ENCODE measurements at places on chromosomes 5 and 9. TPM values are rescaled to one million over a fixed set of nuclear protein-coding genes. Genes with fewer than 3 reads are reported as not detected.

DNA sequence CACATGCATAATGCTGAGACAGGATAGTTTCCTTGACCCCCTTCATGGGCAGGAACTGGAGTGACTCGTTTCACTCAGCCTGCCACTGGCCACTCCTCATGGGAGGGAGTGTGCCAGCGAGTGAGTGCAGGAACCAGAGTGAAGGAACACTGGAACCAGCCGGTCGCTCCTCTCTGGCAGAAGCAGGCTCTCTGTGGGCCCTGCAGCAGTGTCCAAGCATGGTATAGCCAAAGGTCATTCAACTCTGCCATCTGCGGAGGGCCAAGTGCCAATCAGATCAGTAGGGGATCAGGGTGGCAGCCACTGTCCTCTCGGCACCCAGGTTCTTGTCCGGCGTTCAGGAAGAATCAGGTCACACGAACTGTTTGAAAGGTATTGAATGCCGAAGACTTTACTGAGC lies 169.3 kb upstream of the PPP1R2B start:
- DNase-seq = no peak

The ZBTB6 gene
- 19.2 TPM for total RNA-seq

DNA sequence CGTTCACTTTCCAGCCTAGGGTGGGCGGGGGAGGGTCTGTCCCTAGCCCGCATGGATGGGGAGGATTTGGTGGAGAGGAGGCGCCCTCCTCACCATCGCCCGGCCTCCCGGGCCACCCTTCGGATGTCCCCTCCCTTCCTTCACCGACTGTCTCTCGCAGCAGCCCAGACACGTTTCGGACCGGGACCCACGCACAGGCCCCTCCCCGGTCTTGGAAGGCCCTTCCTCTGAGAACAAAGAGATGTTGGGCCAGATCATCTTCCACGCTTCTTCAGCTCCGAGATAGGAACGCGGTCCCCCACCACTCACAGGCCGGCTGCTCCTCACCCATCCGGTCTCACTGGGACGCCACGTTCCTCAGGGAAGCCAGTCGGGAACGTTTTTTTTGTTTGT lies 640 bp upstream of the DPM2 start:
- DNase-seq = no peak

DNA sequence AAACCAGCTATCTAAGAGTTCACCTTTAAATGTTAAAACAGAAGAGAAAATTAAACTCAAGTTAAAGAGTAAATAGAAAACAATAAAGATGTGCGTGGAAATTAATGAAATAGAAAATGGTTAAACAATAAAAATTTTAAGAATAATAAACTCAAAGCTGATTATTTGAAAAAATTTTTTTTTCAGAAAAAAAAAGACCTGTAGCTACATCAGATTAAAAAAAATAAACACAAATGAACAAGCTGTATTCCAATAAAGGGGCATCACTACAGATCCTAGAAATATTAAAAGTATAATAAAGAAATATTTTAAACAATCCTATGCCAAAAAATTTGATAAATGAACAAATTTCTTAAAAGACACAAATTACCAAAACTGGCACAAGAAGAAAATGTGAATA lies 64.1 kb downstream of the DRD1 start:
- no peak for DNase-seq

The SLC44A1 gene
- total RNA-seq = 32.0 TPM

- no peak for DNase-seq
Measured at GRCh38 chr5:169157064-169157463, 143.9 kb downstream of the SLIT3 start.

Measured in tongue (tissue), 3 donors.